Vein endothelial cell (primary cell): ENCODE measurements at places on chromosomes 3 and 15. TPM values are rescaled to one million over a fixed set of nuclear protein-coding genes. Genes with fewer than 3 reads are reported as not detected.

Gene FEM1B
- 39.8 and 41.5 TPM in 2 replicates for total RNA-seq

Gene GABRG3
- not detected in 2 replicates for total RNA-seq

Gene AQP9
- total RNA-seq, result not detected in 2 replicates

Gene ACOX2
- 2.0 and 2.6 TPM in 2 replicates for total RNA-seq

Gene RTP1
- not detected in 2 replicates for total RNA-seq

Gene TRMT10C
- total RNA-seq, result 34.1 and 36.6 TPM in 2 replicates

Gene GOLGA8J
- not detected in 2 replicates for total RNA-seq

Gene GRAMD1C
- total RNA-seq, result 26.8 and 43.2 TPM in 2 replicates

Gene SMAD6
- total RNA-seq, result 15.3 and 24.2 TPM in 2 replicates

Gene SLC12A1
- total RNA-seq, result not detected in 2 replicates

Gene CLRN1
- total RNA-seq, result not detected in 2 replicates
